Gastroesophageal sphincter (tissue), 4 donors: ENCODE measurements at places on chromosomes 7 and 10.

GRCh38 chr10:73131301-73131700 is 21.0 kb downstream of the NUDT13 start:
- ATAC-seq, result no peak
- H3K36me3 ChIP-seq, result peaks cover 97% of the 10 kb centered on the region
- no peak overlapping the region for H3K27ac ChIP-seq
- no peaks in the 10 kb centered on the region for H3K27me3 ChIP-seq

- no peak overlapping the region for H3K27ac ChIP-seq
- H3K4me3 ChIP-seq, result no peak overlapping the region
- no peak for ATAC-seq
- no peaks in the 10 kb centered on the region for H3K27me3 ChIP-seq
- H3K36me3 ChIP-seq, result no peaks in the 10 kb centered on the region
- H3K4me1 ChIP-seq, result no peaks in the 10 kb centered on the region
These were observed 88.1 kb upstream of the IFRD1 start for GRCh38 chr7:112362053-112362650.

DNA sequence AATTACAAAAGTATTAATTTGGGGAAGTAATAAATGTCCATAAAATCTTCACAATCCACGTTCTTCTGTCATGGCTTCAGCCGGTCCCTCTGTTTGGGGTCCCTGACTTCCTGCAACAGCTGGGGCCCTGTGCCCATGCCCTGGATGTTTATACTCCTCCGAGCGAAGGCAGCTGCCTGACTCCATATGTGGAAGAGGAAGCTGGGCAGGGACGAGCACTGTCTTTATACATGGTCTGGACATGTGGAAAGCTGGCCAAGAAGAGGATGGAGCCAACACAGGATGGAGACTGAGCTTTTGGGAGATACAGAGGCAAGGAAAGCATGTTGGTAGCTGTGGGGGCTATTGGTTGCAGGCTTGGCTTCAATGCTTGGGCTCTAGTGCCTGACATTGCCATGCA is 116.5 kb upstream of the EFCAB10 start:
- H3K36me3 ChIP-seq, result no peaks in the 10 kb centered on the region
- no peak for ATAC-seq
- H3K27ac ChIP-seq, result no peak overlapping the region
- peaks cover 2% of the 10 kb centered on the region for H3K4me1 ChIP-seq
- H3K4me3 ChIP-seq, result no peak overlapping the region

GRCh38 chr7:2354939-2355704 is 495 bp downstream of the EIF3B start:
- peak; percentile 3 for ATAC-seq
- H3K4me1 ChIP-seq, result peaks cover 60% of the 10 kb centered on the region
- peak overlapping the region; percentile 100 for H3K4me3 ChIP-seq
- H3K27ac ChIP-seq, result peak overlapping the region; percentile 98
- H3K36me3 ChIP-seq, result peaks cover 18% of the 10 kb centered on the region

DNA sequence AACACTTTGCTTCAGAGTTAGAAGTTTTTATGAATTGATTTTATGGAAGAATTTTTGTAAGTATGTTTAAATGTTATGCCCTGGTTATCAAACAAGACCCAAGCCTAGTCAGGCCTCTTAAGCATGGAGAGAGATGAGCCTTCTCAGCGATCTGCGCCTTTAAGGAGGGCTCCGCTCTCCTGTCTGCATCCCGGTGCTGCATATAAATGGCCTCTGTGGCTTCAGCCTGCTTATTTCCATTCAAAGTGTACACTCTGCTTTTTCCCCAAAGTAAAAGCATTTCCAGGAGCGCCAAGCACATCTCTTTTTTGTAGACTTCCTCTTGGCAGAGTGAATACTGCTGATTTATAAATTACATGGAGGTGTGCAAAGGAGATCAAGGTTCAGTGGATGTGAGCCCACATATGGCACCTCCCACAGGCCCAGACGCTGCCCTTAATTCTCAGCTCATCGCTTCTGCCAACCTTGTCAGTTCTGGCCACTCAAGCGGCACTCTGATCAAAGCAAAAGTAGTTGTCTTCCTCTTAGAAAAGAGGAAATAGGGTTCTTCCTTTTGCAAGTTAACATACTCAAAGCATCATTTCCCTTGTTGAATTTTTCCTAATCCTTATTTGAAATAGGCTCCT is 70.0 kb upstream of the SFMBT2 start:
- no peak for ATAC-seq
- H3K4me3 ChIP-seq, result no peak overlapping the region
- H3K27me3 ChIP-seq, result peaks cover 23% of the 10 kb centered on the region
- H3K27ac ChIP-seq, result no peak overlapping the region
- H3K4me1 ChIP-seq, result peaks cover 6% of the 10 kb centered on the region

- no peak overlapping the region for H3K27ac ChIP-seq
- no peak overlapping the region for H3K4me3 ChIP-seq
- no peak for ATAC-seq
- no peaks in the 10 kb centered on the region for H3K36me3 ChIP-seq
- peaks cover 2% of the 10 kb centered on the region for H3K4me1 ChIP-seq
These were observed 23.6 kb downstream of the FAM3C start for GRCh38 chr7:121372376-121373010.

- H3K27me3 ChIP-seq, result no peaks in the 10 kb centered on the region
- no peak for ATAC-seq
- H3K27ac ChIP-seq, result no peak overlapping the region
- peaks cover 4% of the 10 kb centered on the region for H3K36me3 ChIP-seq
- peaks cover 6% of the 10 kb centered on the region for H3K4me1 ChIP-seq
- no peak overlapping the region for H3K4me3 ChIP-seq
These were observed 78.7 kb downstream of the CLEC2L start for GRCh38 chr7:139602143-139602722.
